RPMI7951 (cell line): ENCODE measurements at places on chromosomes 4 and X. TPM values are rescaled to one million over a fixed set of nuclear protein-coding genes. Genes with fewer than 3 reads are reported as not detected.

DNA sequence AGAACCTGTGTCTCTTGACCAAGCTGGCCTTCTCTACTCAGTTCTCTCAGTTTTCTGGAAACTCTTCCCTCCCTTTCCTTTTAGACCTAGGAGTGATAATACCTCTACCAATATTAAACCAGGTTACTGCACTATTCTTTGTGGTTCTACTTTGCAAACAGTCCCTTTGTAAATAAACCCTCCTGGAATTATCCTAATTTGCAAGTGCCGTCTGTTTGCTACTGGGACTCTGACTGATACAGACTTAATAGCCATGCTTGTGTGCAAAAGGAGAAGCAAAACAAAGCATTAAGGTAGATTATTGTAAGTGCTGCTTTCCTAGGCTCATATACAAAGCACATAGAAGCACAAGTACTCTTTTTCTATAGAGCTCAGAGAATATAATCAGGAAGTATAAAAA lies 507.0 kb downstream of the INPP4B start:
- no peak for DNase-seq

DNA sequence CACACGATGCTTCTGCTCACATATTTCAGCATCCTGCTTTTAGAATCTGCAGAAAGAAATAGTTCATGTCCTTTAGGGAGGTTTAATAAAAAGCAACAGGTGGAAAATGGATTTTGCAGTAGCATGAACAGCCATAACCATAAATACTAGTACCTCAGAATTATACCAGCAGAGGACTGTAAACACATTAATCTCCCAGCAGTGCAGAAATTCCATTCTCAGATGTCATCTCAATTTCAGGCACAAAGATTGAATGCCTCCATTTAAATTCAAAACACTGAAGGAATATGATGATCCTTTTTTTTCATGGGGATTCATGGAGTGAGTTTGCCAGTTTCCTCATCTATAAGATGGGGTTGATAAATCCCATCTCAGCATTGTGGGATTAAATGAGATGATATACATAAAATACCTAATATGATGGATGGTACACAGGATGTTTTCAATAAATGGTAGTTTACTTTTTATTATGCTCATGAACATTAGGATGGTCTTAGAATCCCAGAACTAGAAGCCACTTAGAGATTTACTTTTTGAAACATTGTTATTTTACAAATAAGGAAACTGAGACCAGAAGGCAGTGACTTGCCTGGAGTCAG lies 566 bp upstream of the LIMCH1 start:
- DNase-seq = no peak

Gene GPR34
- total RNA-seq = not detected in 2 replicates

Gene MAGEA9B
- total RNA-seq = not detected in 2 replicates

- peak; percentile 65 for DNase-seq
Measured at GRCh38 chrX:38095971-38096529, 89.7 kb downstream of the SYTL5 start.

Gene COX7B2
- total RNA-seq = not detected in 2 replicates

DNA sequence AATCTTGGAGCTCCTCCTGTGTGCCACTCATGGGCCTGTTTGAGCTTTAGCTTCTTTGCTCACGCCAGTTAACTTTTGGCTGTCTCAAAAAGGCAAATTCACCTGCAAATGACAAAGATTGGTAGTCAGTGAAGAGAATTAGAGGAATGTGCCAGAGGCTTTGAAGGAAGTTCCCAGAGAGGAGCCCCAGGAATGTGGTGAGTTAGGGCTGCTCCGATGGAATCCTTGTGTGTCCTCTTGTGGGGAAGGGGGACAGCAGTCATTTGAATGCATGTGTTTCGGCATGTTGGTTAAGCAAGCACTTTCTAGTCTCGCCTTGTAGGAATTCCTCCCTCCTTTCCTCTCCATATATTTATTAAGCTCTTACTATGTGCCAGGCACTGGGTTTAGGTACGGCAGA lies 62.9 kb downstream of the ELF4 start:
- no peak for DNase-seq

Gene F8A3
- total RNA-seq = 1.1 and 1.5 TPM in 2 replicates

Gene GPR119
- not detected in 2 replicates for total RNA-seq

DNA sequence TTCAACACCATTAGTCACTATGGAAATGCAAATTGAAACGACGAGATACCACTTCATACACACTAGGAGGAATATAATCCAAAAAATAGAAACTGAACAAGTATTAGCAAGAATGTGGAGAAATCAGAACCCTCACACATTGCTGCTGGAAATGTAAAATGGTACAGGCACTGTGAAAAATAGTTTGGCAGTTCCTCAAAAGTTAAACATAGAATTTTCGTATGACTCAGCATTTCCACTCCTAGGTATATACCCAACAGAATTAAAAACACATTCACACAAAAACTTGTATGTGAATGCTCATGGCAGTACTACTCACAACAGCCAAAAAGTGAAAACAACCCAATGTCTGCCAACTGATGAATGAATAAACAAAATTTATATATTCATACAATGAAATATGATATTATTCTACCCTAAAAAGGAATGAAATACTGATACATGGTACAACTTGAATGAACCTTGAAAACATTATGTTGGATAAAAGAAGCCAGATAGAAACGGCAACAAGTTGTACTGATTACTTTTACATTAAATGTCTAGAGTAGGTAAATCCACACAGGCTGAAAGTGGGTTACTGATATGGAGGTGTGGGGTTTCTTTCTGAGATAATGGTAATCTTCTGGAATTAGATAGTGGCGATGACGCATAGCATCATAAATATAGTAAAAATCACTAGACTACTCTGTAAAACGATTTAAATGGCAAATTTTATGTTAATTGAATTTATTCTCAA lies 22.3 kb downstream of the TEC start:
- DNase-seq = peak; percentile 66

DNA sequence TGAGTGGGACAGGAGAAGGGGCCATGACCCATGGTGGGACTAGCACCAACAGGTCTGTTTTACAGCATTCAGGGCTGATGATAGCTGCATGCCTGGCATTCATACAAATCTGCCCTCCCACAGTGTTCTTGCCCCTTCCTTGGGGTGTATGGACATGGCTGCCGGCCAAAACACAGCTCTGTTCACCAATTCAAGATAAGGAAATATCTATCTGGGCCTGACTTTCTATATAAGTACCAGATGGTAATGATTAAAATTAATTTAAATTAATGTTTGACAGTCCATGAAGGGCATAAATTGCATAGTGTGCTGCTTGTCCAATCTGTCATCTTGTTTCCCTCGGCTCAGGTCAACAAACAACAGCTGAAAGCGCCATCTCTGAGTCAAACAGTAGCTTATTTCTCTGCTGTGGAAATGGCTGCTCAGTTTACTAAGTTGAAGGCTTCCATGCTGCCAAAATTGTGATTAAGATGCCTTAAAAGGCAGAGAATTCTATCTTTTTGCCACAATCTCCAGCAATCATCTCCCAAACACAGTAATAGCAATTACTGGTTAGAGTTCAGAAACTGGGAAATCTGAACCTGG lies 67.0 kb upstream of the TSPAN7 start:
- no peak for DNase-seq
